ENCODE measurements at places on chromosomes 5 and 9. TPM values are rescaled to one million over a fixed set of nuclear protein-coding genes. Genes with fewer than 3 reads are reported as not detected.

MLANA gene
- total RNA-seq = not detected

MGAT4B gene
- total RNA-seq = 225 TPM

SPTLC1 gene
- total RNA-seq = 60.2 TPM

OR13C5 gene
- total RNA-seq = not detected

PRRC2B gene
- total RNA-seq = 55.4 TPM

PLCXD3 gene
- 0.18 TPM for total RNA-seq

AHRR gene
- 4.8 TPM for total RNA-seq

IFNE gene
- total RNA-seq = 0.72 TPM

MCIDAS gene
- total RNA-seq = 1.2 TPM

SLIT3 gene
- 13.0 TPM for total RNA-seq

Measured in A549 treated with AZD2906 at 1 μM for 4 hours (cell line).